Umbilical cord (tissue), 2 donors: ENCODE measurements at places on chromosomes 2 and 18. TPM values are rescaled to one million over a fixed set of nuclear protein-coding genes. Genes with fewer than 3 reads are reported as not detected.

DNA sequence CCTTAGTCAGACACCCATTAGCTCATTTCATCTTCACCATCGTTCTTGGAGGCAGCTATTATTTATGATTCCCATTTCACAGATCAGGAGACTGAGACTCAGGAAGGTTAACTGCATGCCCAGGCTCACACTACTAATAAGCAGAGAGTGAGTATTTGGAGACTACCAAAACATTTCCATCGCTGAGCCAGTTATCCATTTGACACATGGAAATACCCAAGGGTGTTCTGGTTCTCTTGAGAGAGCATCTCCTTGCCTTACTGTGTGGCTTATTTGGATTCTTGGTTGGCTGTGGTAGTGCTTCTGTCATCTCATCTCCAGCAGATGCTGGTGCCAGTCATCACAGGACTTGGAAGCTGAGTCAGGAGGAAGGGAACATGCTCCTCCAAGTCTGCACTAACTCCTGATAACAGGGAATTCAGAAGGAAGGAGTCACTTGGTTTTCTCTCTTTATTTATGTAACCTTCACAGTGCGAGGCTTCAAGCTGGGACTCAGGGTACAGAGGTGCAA is 55.2 kb downstream of the RASGRP3 start:
- DNase-seq: no peak

GRCh38 chr2:25043241-25043867 is 1.5 kb downstream of the EFR3B start:
- peak; percentile 68 for DNase-seq

- DNase-seq: no peak
Measured at GRCh38 chr2:70991142-70991541, 3.5 kb downstream of the TEX261 start.

GRCh38 chr2:656676-657075 is 20.5 kb downstream of the TMEM18 start:
- DNase-seq: no peak

The CCDC141 gene
- total RNA-seq: 5.3 TPM

- DNase-seq: no peak
Measured at GRCh38 chr2:95342556-95343320, 45.6 kb downstream of the KCNIP3 start.

The FSHR gene
- total RNA-seq: not detected

DNA sequence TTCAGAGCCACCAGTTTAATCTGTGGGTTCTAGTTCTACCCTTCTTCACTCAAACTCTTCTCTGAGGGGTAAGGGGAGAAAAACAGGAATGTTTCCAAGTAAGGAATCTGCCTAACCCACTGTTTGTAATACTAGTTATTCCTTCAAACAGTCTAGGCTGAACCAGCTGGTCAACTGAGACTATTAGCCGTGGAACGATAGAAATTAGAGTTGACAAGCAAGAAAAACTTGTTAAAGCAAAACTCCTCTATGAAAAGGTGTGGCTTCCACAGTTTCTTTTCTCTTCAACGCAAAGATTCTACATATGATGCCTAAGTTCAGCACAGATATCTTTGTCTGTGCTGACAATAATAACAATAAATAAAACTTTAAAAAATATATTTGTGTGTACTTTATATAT is 11.5 kb downstream of the PAIP2B start:
- DNase-seq: peak; percentile 21

DNA sequence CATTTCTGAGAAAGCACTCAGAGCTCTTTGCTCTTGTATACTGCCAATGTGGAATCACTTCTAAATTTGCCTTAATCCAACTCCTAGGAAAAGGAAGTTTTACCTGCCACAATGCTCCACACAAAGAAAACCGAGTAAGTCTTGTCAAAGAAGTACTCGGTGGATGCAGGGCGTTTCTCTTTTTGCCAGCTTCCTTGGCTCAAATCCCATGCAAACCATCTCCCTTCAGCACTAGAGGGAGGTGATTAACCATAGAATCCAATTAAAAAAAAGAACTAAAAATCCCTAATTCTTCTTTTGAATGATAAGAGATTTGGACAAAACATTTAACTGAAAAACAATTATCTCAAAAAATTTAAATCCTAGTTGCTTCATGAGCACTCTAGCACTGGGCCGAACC is 129.0 kb downstream of the RPRM start:
- DNase-seq: no peak

- no peak for DNase-seq
Measured at GRCh38 chr2:201984800-201985525, 48.7 kb upstream of the FZD7 start.

The HOXD12 gene
- total RNA-seq: 1.9 TPM

The STARD6 gene
- 0.96 TPM for total RNA-seq

DNA sequence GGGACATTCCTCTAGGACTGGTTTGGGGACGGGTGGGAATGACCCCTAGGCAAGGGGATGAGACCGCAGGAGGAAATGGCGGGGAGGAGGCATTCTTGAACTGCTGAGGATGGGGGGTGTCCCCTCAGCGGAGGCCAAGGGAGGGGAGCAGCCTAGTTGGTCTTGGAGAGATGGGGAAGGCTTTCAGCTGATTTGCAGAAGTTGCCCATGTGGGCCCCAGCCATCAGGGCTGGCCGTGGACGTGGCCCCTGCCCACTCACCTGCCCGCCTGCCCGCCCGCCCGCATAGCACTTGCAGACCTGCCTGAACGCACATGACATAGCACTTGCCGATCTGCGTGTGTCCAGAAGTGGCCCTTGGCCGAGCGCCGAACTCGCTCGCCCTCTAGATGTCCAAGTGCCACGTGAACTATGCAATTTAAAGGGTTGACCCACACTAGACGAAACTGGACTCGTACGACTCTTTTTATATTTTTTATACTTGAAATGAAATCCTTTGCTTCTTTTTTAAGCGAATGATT is 4.9 kb downstream of the INHBB start:
- DNase-seq: no peak

DNA sequence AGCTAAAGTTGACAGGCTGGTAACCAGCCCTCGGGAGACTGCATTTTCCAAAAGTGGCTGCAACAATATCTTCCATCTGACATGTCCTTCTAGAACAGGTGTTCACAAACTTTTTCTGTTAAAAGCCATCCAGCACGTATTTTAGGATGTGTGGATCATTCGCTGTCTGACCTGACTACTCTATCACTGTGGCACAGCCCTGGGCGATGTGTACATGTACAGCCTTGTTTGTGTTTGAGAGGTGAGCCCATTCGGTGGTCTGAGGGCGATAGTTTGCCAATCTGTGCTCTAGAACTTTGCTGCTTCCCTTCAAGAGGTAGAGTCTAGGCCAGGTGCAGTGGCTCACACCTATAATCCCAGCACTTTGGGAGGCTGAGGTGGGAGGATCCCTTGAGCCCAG is 166.2 kb downstream of the TGIF1 start:
- DNase-seq: no peak

- DNase-seq: no peak
Measured at GRCh38 chr2:212816267-212816666, 277.7 kb upstream of the ERBB4 start.

- DNase-seq: peak; percentile 54
Measured at GRCh38 chr18:22557168-22557941, 139.6 kb upstream of the CTAGE1 start.
